Stimulated activated CD4-positive, alpha-beta T cell treated with anti-CD3 and anti-CD28 coated beads, Interleukin-1b, Interleukin-23, amount 100 ng/mL, for 1 hour (primary cell): ENCODE measurements at places on chromosomes 5 and 9.

DNA sequence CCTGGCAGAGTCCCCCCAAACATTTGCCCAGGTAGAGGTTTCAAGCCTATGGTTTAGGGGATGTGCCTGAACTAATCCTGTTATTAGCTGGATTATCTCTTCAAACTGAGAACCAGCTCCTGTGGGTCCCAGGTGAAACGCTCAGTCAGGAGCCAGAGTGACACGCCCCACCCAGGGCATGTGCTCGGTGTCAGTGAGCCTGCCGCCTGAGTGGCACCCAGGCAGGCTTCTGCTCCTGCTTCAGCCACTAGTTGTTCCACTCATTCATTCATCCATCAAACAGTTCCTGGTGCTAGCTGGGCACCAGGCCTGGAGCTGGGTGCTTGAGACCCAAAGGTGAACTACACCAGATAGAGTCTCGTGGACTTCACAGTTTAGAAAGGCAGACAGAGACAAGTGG lies 129.4 kb upstream of the PITX1 start:
- no peak for DNase-seq

DNA sequence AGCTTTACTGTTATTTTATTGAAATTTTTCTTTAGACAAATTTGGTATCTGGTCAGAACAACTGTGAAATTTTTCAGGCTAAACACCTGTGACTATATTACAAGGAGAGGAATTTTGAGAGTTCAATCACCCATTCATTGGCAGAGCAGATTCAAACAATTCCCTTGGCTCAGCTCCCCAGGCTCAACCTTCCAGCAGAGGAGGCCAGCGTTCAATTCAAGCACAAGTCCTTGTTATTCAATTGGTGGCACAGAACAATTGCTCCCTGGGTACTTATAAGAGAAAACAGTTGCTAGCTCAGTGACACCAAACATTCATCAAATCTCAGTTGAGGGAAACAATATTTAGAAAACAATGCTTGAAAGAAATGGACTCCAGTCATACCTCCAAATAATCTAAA lies 83.3 kb downstream of the SUSD1 start:
- DNase-seq, result no peak

- DNase-seq, result no peak
These were observed 21.7 kb downstream of the CCL28 start for GRCh38 chr5:43390471-43390870.

DNA sequence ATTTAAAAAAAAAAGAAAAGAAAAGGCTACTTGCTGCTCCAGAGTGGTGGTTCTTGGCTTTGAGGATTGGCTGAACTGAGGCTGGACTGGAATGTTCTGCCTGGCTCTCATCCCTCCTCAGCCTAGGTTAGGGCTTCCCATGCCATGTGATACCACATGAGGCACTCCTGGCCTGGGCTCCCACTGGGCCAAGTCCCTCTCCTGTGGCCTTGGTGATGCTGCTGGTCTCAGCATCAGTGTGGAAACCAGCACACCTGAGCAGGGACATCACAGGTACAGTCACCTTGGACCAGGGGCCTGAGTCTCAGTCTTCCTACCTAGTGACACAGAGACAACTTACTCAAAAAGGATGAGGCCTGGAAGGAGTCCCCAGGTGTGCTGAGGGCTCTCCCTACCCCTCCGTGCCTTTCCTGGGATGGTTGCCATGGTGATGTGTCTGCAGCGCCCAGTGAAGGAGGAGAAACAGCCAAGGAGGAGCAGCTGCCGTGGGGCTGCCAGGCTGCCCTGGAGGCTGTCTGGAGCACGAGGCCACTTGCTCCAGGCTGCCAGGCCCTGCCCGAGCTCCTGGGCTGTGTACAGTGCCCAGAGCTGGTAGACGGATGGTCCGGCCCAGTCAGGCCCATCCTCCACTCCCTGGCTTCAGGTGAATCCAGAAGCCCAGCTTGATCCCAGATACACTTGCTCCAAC lies 71.0 kb downstream of the WNK2 start:
- no peak for DNase-seq

DNA sequence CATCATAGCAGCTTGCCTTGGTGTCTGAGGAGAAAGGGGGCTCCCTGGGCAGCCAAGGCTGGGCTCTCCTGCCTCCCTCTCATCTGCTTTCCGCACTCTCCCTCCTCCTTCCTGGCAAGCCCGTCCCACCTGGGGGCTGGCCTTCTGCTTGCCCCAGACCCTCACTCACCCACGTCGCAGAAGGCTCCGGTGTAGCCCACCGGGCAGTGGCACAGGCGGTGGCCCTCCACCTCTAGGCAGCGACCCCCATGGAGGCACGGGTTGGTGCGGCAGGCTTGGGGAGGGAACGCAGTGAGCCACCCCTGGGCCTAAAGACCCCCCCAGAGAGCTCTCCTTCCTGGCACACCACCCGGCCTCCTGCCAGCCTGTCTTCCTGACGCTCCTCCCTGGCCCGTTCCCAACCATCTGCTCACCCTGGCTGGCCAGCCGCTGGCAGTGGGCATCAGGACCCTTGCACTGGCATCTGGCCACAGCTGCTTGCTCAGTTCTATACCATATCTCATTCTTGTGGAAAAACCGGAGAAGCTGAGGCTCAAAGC lies 4.2 kb upstream of the PFN3 start:
- no peak for DNase-seq

- DNase-seq, result no peak
These were observed 199.7 kb downstream of the BNC2 start for GRCh38 chr9:16670791-16671190.

- DNase-seq, result no peak
These were observed 154.9 kb downstream of the TENT4A start for GRCh38 chr5:6868171-6868570.

GRCh38 chr5:995318-995717 lies 13.3 kb upstream of the NKD2 start:
- DNase-seq, result no peak

GRCh38 chr9:87556039-87556438 lies 58.4 kb downstream of the DAPK1 start:
- no peak for DNase-seq

GRCh38 chr9:32350682-32351081 lies 33.8 kb upstream of the ACO1 start:
- no peak for DNase-seq

DNA sequence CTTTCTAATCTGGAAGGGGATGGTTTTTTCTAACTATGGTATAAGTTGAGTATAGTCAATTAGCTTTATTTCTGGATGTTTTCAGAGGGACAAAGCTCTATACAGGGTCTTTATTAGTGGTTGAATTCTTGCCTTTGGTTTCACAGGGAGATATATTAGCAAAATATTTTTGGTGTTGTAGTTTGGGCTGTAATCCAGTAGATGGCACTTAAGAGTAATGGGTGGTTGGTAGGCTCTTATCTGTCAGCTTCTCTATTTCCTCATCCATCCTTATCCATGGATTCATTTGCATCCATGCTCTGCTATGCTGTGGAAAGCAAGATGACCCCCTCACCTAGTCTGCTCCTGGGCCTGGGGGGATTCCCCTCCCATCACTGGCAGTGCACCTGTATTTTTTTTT lies 363.6 kb upstream of the CYLC2 start:
- DNase-seq, result no peak

DNA sequence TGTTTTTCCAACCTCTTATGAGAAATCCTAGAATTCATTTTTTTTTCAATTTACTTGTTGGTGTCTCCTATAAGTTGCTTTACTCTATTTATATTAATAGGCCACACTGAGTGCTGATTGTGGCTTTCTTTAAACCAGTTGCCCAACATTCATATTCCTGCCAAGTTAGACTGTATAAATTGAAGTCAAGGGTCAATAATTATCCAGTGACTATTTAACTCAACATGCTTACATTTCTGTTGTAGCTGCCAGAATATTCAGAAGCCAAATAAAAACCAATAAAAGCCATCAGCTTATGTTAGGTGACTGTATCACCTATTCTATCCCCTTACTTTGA lies 169.0 kb downstream of the PTPRD start:
- DNase-seq, result no peak

DNA sequence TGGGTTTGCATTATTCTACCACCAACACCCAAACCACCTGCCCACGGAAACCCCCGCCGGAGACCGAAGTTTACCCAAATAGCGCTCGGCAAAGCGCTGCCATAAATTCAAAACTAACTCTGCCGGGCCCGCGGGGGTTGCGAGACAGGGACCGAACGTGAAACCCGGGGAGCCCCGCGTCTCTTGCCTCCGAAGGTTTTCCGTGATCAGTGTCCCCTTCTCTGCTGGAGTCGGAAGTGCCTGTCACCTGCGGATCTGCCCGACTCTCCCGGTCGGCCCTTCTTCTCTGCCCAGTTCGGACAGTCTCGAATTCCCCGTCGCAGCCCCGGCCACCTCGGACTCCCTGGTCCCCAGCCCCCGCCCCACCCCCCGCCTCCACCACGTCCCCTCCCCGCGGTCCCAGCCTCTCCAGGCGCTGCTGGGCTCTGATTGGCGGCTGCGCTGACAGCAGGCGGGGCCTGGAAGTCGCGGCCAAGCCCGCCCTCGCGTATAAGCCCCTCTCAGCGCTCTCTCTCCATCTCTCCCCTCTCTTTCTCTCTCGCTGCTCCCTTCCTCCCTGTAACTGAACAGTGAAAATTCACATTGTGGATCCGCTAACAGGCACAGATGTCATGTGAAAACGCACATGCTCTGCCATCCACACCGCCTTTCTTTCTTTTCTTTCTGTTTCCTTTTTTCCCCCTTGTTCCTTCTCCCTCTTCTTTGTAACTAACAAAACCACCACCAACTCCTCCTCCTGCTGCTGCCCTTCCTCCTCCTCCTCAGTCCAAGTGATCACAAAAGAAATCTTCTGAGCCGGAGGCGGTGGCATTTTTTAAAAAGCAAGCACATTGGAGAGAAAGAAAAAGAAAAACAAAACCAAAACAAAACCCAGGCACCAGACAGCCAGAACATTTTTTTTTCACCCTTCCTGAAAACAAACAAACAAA lies at the start of gene RORB:
Gene RORB (plus strand): TSS at position 517 of the 929 bp plus-strand sequence. CDS start 642 bp downstream, outside the sequence.
- DNase-seq, result no peak

GRCh38 chr9:120982836-120983235 lies 56.2 kb upstream of the TRAF1 start:
- DNase-seq, result no peak

DNA sequence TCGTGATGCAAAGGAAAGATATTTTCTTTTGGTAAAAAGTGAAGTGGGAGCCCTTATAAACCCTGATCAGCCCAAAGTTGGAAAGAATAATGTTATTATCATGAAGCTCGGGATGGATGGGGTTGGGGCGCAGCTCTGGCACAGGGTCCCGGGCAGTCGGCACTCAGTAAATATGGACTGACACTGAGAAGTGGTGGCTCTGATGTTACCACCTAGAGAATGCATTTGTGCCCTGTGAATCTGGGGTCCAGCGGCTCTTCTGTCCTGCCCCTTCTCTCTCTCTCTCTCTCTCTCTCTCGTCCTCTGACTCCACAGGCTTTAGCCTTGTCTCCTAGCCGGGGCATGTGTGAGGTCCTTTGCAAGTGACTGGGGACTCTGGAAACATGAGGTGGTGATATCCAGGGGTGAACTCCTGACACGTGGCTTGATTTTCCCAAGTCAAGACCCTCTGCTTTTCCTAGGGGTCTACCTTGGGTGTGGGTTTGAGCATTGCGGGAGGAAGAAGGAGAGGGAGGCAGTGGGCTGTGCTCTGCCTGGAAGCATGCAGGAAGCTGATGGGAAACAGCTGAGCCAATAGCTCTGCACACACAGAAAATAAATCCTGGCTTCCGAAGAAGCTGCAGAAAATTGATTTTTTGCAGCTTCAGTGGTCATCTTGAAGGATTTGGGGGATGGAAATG lies 162.7 kb downstream of the MACROH2A1 start:
- no peak for DNase-seq

GRCh38 chr5:54757541-54757940 lies 227.9 kb downstream of the ESM1 start:
- no peak for DNase-seq

DNA sequence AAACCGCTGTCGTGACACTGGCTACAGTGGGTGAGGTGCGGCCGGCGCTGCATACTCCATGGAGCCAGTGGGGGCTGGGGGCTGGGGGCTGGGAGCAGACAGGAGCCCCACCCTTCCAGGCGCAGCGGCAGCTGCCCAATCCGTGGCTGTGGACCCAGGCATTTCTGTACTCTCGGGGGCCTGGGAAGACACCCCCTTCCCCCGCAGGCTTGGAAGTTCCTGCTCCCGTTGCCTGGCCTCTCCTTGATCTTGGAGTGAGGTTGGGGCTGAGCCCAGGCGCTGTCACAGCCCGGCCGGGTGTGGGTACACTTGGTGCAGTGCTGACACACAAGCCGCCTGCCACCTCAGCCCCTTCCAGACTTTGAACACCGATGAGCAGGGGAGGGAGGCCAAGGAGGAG lies 27.7 kb upstream of the GGTA1 start:
- DNase-seq, result no peak

DNA sequence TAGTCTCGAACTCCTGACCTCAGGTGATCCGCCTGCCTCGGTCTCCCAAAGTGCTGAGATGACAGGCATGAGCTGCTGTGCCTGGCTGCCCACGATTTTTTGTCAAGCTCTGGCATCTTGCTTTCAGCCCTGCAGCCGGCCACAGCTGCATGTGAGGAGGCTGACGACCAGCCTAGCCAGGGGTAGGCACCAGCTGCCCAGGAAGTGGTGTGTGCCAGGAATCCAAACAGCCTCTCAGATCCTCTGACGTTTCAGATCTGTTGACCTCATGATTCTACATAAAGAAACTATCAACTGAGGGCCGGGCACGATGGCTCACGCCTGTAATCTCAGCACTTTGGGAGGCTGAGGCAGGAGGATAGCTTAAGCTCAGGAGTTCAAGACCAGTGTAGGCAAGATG lies 19.0 kb downstream of the DYNC2I2 start:
- no peak for DNase-seq

- no peak for DNase-seq
These were observed 48.2 kb downstream of the ROPN1L start for GRCh38 chr5:10489810-10490426.

GRCh38 chr5:36035696-36036095 lies 31.0 kb downstream of the UGT3A2 start:
- DNase-seq, result no peak
